ENCODE measurements at places on chromosomes 6 and 20. TPM values are rescaled to one million over a fixed set of nuclear protein-coding genes. Genes with fewer than 3 reads are reported as not detected.

The SLC12A5 gene
- 8.7 TPM for total RNA-seq

The LRRN4 gene
- 0.22 TPM for total RNA-seq

The CCM2L gene
- 5.2 TPM for total RNA-seq

The ABRACL gene
- 123 TPM for total RNA-seq

The PI16 gene
- total RNA-seq, result not detected

The GPR6 gene
- 0.20 TPM for total RNA-seq

The TOX2 gene
- total RNA-seq, result 1.7 TPM

The CD109 gene
- total RNA-seq, result 3.3 TPM

The BEND6 gene
- 2.3 TPM for total RNA-seq

The ZBTB12 gene
- 31.0 TPM for total RNA-seq

DNA sequence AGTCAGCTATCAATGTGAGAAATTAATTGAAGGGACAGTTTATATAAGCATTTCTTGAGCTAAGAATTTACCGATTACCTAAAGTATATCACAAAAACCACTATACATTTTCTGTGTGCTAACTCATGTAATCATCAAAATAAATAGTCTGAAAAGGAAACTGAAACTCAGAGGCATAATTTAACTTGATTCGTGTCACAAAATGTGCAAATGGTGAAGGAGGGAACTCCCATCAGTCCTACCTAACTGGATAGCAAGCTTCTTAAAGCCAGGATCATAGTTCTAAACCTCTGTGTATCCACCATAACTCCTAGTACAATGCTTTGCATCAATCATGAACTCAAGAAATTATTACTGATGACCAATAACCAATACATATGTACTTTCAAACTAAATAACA lies 91.0 kb downstream of the ASCC3 start:
- no peak for DNase-seq

- no peak for DNase-seq
Observed at GRCh38 chr20:9160757-9161156, 91.9 kb downstream of the PLCB4 start.

GRCh38 chr6:43716099-43716498 lies 28.5 kb upstream of the MRPS18A start:
- DNase-seq, result no peak

DNA sequence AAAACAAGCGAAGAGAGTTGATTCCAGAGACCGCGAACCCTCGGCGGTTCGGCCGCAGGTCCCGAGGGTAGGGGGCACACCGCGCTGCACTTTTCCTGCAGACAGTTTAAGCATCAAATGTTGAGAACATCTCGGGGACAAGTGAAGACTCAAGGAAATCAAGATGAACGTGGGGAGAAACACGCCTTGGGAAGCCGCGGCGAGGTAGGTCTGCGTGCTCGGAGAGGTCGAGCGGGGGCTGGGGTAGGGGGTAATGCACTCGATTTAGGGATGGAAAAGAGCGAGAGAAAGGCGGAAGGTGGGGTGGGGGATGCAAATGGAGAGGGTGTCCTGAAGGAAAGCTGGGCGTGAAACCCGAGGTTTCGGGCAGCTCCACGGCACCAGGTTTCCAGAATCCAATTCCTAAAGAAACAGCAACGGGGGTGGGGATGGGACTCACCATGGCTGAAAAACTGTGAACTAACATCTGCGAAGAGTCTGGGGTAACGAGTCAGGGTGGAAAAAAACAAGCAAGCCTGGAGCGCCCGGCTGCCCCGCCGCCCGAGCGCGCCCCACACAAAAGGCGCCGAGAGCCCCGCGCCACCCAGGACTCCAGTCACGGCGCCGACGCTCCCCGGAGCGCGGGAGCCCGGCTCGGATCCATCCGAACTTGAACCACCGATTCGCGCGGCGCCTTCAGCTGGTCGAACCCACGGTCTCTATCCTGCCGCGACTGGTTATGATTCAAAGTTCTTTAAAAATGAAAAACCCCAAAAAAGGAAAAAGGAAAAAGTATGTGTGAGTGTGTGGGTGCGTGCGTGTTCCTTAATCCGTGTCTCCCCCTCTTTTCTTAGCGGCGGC lies 3.5 kb downstream of the TFAP2A start:
- peak; percentile 55 for DNase-seq

- DNase-seq, result no peak
Observed at GRCh38 chr20:22348010-22348409, 236.4 kb downstream of the FOXA2 start.

GRCh38 chr6:90678049-90678779 lies 91.3 kb upstream of the MAP3K7 start:
- no peak for DNase-seq

GRCh38 chr6:62974452-62974851 lies 236.8 kb upstream of the FKBP1C start:
- DNase-seq, result no peak

GRCh38 chr6:73722318-73723060 lies 26.5 kb downstream of the CD109 start:
- DNase-seq, result no peak

GRCh38 chr20:41411391-41411847 lies 44.8 kb upstream of the EMILIN3 start:
- DNase-seq, result no peak

- DNase-seq, result no peak
Observed at GRCh38 chr20:21325296-21325695, 22.2 kb downstream of the XRN2 start.

GRCh38 chr6:136015531-136015930 lies 164.0 kb downstream of the PDE7B start:
- no peak for DNase-seq

DNA sequence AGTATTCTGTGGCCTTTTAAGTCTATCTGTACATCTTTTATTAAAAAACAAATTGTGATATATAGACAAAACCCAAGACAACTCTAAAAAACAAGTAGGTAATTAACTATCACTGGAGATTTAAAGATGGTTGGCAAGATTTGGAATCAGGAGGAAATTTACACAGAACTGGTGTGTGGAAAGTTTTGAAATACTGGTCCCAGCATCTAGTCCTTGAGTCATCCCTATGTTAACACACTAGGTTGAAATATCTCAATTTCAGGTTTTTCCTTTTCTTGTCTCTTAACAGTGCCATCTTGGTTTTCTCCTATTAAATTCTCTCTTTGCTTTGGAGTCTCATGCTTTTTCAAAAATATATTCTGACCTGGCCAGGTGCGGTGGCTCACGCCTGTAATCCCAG lies 27.5 kb downstream of the SASH1 start:
- DNase-seq, result no peak

GRCh38 chr6:135176464-135176863 lies 4.6 kb upstream of the MYB start:
- no peak for DNase-seq

GRCh38 chr6:1609041-1609647 lies 571 bp upstream of the FOXC1 start:
- no peak for DNase-seq

- DNase-seq, result no peak
Observed at GRCh38 chr6:9484686-9485085, 930.2 kb downstream of the TFAP2A start.

All from H9 (cell line).